ENCODE measurements at places on chromosomes 16 and 17.

- H3K27me3 ChIP-seq: peaks cover 2% of the 10 kb centered on the region
- no peaks in the 10 kb centered on the region for H3K36me3 ChIP-seq
- H3K4me3 ChIP-seq: no peak overlapping the region
- H3K4me1 ChIP-seq: peaks cover 64% of the 10 kb centered on the region
- DNase-seq: peak; percentile 70
- H3K27ac ChIP-seq: peak overlapping the region; percentile 36
Observed at GRCh38 chr17:77419547-77420094, 278.9 kb downstream of the SEC14L1 start.

DNA sequence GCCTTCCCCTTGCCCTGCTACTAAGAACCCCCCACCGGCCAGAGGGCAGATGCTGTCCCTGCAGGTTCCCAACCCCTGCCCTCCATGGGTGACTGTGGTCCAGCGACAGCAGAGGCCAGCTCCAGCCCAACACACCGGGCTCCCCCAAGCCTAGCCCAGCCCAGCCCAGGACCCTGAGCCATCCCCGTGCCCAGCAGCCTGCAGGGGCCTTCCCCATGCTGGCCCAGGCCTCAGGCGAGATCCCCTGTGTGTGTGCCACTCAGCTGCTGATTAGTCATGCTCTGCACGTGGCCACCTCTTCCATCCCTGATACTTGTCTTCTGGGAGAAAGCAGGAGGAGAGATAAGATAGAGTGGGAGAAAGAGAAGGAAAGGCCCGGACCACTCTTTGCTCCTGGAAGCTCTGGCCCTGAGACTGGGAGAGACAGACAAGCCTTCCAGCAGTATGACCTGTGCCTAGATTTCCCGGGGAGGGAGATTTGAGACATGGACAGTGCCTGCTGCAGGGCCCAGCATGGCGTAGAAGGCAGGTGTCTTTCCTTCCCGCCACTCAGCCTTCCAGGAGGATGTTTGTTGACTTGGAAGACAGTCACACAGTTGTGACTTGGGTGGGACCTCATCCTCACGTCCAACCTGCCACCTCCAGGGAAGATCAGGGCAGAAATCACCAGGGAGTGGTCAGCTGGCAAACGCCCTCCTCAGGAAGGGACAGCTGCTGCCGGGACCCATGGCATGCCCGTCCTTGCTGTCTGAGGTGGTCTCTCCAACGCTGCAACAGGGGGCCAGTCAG is 41.3 kb upstream of the RASD1 start:
- H3K4me1 ChIP-seq: peaks cover 31% of the 10 kb centered on the region
- H3K4me3 ChIP-seq: no peak overlapping the region
- no peaks in the 10 kb centered on the region for H3K36me3 ChIP-seq
- H3K27me3 ChIP-seq: no peaks in the 10 kb centered on the region
- DNase-seq: no peak

DNA sequence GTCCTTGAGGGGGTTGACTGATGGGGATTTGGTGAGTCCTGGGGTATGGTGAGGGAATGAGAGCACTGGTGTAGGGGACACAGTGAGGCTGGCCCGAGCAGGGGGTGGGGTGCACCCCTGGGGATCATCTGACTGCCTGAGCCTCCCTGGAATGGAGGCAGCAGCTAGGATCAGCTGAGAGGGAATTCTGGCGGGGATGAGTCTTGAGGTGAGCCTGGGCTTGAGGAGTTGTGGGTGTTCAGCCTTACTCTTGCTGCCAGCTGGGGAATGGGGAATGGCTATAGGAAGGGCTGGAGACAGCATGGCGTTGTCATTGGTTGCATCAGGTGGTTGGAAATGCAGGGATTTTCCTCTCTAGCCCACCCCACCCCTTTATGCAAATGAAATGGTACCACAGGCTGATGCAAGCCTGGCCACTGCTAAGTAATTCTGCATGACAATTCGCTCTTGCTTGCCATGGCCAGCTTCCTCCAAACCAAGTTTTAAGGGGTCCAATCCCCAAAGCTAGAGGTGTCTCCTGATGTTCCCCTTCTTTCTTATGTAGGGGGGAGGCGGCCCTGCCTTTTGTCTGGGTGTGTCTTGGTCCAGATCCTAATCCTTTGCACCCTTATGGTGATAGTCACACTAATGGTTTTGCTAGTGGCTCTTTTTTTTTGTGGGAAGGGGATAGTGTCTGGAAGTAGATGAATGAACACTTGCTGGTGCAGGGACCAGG is 7.5 kb downstream of the NFE2L1 start:
- H3K27ac ChIP-seq: peak overlapping the region; percentile 93
- no peaks in the 10 kb centered on the region for H3K27me3 ChIP-seq
- peaks cover 68% of the 10 kb centered on the region for H3K4me1 ChIP-seq
- H3K4me3 ChIP-seq: peak overlapping the region; percentile 96

GRCh38 chr17:48258331-48258730 is 150.8 kb downstream of the SNX11 start:
- H3K4me1 ChIP-seq: peaks cover 95% of the 10 kb centered on the region
- H3K4me3 ChIP-seq: no peak overlapping the region
- H3K27ac ChIP-seq: peak overlapping the region; percentile 33
- no peaks in the 10 kb centered on the region for H3K27me3 ChIP-seq
- H3K36me3 ChIP-seq: no peaks in the 10 kb centered on the region
- no peak for DNase-seq

- H3K27ac ChIP-seq: no peak overlapping the region
- no peak for DNase-seq
- H3K36me3 ChIP-seq: peaks cover 15% of the 10 kb centered on the region
Observed at GRCh38 chr16:70694868-70695218, 9.0 kb upstream of the MTSS2 start.

GRCh38 chr16:17377360-17378324 is 93.1 kb downstream of the XYLT1 start:
- no peaks in the 10 kb centered on the region for H3K36me3 ChIP-seq
- no peak for DNase-seq
- H3K4me1 ChIP-seq: peaks cover 34% of the 10 kb centered on the region
- H3K4me3 ChIP-seq: no peak overlapping the region
- H3K27ac ChIP-seq: no peak overlapping the region

GRCh38 chr16:1221628-1222552 is 3.2 kb downstream of the TPSG1 start:
- H3K27me3 ChIP-seq: no peaks in the 10 kb centered on the region
- H3K4me3 ChIP-seq: no peak overlapping the region
- H3K4me1 ChIP-seq: no peaks in the 10 kb centered on the region
- H3K36me3 ChIP-seq: peaks cover 5% of the 10 kb centered on the region
- no peak overlapping the region for H3K27ac ChIP-seq
- DNase-seq: no peak

DNA sequence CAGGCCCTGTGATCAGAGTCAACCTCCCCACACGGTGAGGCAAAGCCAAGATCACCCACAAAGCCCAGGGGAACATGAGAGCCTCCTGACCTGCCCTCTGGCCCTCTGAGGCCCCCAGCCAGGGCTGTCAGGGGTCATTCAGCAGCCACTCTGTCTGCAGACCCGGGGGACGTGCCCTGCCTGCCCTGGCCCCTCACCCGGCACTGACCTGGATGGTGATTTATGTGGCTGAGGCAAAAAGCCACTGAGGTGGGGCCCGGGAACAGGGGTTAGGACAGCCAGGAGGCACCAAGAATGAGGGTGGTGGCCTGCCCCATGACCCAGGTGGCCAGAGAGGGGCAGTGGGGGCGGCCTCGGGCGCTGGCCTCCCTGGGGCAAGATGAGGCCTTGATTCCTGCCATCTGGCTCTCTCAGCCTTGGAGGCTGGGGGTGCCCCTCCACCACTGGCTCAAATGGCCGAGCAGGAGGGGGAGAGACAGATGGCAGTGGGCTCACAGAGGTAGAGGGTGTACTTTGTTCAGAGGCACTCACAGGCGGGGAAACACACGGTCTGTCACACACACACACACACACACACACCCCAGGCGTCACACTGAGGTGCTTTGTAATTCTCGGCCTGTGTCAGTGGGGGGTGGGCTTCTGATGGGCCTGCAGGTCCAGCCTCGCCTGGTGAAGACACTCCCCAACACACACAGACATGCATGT is 174.0 kb upstream of the GSE1 start:
- DNase-seq: peak; percentile 85
- peak overlapping the region; percentile 20 for H3K4me3 ChIP-seq
- no peak overlapping the region for H3K27ac ChIP-seq
- peaks cover 80% of the 10 kb centered on the region for H3K4me1 ChIP-seq
- H3K27me3 ChIP-seq: peaks cover 42% of the 10 kb centered on the region
- no peaks in the 10 kb centered on the region for H3K36me3 ChIP-seq

- H3K4me3 ChIP-seq: peak overlapping the region; percentile 72
- H3K27me3 ChIP-seq: peaks cover 9% of the 10 kb centered on the region
- peak overlapping the region; percentile 81 for H3K27ac ChIP-seq
- peaks cover 17% of the 10 kb centered on the region for H3K4me1 ChIP-seq
Observed at GRCh38 chr17:82029391-82029790, 2.1 kb upstream of the RAC3 start.

DNA sequence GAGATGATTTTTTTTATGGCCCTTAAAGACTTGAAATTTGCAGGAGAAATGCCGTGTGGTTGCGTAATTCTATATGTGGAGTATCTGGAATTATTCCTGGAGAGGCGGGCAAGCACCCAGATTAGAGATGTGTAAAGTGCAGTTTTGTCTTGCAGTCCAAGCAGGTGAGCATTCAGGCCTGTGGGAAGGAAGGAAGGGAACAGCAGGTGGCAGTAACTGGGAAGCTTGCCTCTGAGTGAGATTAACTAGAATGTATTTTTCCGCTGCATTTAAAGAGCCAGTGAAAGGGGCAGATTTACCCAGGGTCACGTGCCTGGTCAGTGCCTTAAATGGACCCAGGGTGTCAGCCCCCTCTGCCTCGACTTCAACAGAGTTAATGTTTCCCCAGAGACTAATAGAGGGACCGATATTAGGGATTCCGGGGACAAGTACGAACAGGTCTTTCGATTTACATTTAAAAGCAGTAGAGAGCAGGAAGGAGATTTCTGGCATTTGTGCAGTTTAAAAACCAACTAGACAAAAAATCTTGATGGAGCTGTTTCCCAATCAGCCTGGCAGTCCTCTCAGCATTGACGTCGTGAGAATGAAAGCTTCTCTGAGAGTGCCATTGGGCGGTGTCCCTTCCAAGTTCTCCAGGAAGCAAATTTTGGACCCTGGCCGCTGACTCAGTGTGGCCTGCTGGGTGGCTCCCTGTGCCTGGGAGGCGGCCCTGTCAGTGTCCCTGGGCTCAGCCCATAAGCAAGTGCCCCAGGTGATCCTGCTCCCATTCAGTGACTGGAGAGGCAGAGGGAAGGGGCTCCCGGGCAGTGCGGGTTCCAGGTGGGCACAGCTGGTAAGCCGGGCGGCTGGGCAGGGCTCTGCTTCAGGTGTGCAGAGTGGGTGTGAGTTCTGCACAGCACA is 38.2 kb downstream of the KSR1 start:
- H3K27ac ChIP-seq: peak overlapping the region; percentile 82
- no peaks in the 10 kb centered on the region for H3K27me3 ChIP-seq
- H3K36me3 ChIP-seq: peaks cover 1% of the 10 kb centered on the region
- H3K4me1 ChIP-seq: peaks cover 89% of the 10 kb centered on the region
- no peak for DNase-seq

DNA sequence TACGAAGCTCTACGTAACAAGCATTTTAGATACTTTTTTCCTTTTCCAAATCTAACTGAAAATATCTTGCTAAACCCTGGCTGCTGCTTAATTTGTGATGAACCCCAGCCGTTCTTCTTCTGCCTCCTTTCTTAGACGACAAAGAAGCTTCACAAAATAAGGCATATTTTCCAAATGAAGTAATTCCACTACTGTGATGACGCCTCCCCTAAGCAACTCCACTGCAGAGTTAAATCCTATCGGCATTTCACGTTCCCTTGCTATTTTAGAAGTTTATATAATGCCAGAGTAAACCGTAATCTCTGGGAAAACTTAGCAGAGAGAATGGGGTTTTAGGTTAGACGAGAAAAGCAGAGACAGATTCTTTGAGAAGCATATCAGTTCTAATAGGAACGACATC is 683.1 kb upstream of the SALL1 start:
- H3K4me1 ChIP-seq: peaks cover 15% of the 10 kb centered on the region
- DNase-seq: no peak
- no peak overlapping the region for H3K27ac ChIP-seq
- H3K36me3 ChIP-seq: peaks cover 4% of the 10 kb centered on the region
- peaks cover 3% of the 10 kb centered on the region for H3K27me3 ChIP-seq

- no peak overlapping the region for H3K4me3 ChIP-seq
- H3K36me3 ChIP-seq: no peaks in the 10 kb centered on the region
- no peak overlapping the region for H3K27ac ChIP-seq
- H3K27me3 ChIP-seq: peaks cover 6% of the 10 kb centered on the region
- peaks cover 21% of the 10 kb centered on the region for H3K4me1 ChIP-seq
Observed at GRCh38 chr16:48501516-48502377, 108.2 kb downstream of the N4BP1 start.

DNA sequence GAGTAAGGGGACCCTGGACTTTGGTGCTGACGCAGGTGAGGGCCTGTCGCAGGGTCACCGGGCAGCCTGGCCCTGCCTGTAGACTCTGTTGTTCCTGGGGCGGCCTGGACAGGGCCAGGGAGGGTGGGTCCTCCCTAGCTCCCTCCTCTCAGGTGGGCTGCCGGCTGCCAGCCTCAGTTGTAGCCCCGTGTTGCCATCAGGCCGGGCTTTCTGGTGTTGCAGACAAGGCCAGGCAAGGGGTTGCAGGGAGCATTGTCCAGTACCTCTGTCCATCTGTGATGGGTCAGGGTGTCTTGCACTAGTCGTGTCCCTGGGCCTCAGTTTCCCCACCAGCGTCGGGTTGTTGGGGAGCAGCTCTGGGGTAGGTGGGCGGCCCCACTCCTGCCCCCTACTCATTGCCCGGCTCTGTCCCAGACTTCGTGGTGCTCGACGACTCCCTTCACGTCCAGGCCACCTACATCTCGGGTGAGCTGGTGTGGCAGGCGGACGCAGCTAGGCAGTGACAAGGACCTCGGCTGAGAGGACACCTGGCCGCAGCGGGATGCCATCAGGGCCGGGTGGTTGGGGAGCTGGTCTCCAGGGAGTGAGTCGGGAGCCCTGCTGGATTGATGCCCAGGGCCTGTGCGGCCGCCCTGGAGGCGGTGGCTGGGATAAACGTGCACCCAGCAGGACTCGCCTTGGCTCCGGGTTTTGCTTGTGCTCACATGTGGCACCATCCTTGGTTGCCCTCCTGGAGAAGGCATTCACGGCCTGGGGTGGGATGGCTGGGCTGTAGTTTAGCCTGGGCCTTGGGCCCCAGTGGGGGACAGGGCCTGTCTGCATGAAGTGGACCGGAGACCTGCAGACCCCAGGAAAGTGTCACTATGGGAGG is 1.9 kb downstream of the CEMP1 start:
- DNase-seq: no peak
- peaks cover 7% of the 10 kb centered on the region for H3K36me3 ChIP-seq
- H3K27me3 ChIP-seq: peaks cover 9% of the 10 kb centered on the region

DNA sequence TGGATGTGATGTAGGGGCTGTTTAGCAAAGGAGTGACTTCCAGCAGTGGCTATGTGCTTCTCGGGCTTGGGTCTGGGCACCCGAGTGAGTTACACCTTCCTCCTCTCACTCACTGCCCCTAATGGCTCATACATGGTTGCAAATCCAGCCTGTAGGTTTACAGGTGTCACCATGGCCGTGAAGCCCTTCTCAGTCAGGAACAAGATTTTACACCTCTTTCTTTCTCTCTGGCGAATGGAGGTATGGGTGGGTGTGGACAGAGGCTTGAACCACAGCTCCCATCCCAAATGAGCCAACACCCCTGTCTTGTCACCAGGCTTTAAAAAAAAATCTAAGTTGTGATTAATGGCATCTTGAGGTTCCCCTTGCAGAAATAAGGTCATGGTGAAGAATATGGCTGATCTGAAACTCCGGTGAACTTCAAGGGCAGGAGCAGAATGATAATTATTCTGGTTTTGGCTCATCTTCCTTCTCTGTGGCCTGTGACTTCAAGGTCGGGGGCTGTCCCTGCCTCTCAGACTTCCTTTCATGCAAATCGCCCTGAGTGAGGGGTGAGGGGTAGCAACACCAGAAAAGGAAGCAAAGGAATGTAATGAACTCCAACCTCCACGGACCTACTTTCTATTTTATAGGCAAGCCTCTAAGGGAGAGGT is 331.2 kb downstream of the MAF start:
- H3K36me3 ChIP-seq: peaks cover 4% of the 10 kb centered on the region
- H3K4me1 ChIP-seq: peaks cover 28% of the 10 kb centered on the region
- no peak overlapping the region for H3K4me3 ChIP-seq
- no peak for DNase-seq
- H3K27me3 ChIP-seq: peaks cover 23% of the 10 kb centered on the region
- H3K27ac ChIP-seq: no peak overlapping the region

Data from nephron progenitor cell (in vitro differentiated cells).